ENCODE measurements at places on chromosomes 7 and 10.
A peak's percentile ranks its signal among the peaks of the same experiment; 100 is the strongest.

DNA sequence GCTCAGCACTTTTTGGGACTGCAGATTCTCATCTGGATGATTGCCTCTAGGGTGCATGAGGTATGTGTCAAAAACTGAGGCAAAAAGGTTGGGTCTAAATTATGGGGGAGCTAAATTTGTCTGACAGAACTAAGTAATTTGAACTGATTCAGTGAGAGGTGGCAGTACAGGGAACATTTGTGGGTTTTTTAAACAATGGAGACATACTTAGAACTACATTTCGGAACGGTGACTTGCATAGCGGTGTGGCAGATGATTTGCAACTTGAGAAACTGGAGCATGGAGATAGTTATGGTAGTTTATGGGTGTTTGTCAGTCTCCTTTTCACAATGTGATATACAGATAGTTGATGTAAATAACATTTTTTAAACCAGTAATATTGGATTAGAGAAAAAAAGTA lies 14.6 kb downstream of the TBC1D12 start:
- DNase-seq = no peak

DNA sequence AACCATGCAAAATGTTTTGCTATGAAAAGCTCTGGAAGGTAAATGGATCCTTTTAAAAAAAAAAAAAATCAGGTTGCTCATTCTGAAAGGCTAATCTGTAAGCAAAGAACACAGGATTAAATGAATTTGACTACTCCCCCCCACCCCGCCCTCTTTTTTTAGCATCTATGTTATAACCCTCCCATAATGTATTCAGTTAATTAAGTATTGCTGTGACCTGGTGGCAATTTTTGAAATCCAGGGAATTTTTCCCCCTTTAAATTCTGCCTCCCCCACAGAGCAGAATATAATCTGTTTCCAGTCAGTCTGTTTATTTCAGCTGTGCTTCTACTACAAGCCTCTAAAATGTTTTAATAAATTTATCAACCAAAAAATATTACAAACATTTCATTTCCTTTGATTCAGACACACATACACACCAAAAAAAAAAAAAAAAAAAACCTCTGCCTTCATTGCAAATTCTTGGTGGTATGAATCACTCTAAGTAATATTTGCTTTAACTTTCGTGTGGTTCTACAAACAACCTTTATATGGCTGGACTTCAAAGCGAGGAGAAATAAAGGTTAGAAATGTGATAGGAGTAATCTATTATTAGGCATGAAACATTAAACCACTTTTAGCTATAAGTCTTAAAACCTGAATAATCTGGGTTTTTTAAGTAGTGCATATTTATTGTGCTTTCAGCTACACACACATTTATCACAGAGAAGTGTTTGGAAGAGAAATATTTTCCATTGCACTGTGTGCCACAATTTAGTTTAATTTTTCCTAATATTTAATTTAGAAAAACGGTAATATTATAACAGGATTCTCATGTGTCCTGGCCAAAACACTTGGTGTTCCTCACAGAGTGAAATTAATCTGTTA lies 64.4 kb upstream of the ARID5B start:
- DNase-seq = no peak

DNA sequence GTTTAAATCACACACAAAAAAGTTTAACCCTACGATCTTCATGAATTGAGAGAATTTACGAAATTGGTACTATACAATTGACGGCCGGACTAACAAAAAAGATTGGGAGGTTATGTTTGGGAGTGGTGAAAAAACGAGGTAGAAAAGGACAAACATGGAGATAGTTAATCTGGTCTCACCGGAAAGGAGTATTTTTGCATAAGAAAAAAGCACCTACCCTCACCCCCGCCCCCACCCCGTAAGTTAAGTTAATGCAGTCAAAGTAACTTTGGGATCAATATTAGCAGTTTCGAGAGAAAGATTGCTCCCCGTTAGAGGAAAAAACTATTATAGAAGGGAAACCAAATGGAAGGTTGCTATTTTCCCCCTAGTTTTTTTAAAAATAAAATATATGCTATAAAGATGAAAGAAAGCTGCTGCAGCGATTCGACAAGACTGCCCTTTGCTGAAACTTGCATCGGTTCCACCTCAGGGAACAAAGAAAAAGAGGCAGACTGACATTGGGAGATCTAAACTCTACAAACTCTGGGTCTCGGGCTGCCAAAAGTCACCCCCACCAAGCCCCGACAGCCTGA lies 3.5 kb downstream of the SP8 start:
- DNase-seq = no peak

- no peak for DNase-seq
Observed at GRCh38 chr7:17105701-17106100, 192.8 kb upstream of the AHR start.

DNA sequence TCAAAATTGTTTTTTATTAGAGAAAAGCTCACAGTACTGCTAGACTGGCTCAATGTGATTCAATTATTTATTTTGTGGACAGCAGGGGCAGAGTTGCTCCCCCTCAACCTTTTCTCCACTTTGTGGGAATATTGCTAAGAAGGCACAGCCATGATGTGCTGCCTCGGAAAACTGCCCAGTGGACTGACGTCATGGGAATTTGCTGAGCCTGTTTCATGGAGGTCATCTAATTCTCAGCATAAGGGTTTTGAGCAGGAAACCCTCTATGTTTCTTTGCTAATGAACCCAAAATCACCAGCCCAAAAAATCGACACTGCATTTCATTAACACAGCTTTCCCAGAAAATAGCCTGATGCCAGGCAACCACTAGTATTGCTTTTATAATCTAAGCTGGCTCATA lies 228.8 kb upstream of the FAM3C start:
- DNase-seq = no peak

DNA sequence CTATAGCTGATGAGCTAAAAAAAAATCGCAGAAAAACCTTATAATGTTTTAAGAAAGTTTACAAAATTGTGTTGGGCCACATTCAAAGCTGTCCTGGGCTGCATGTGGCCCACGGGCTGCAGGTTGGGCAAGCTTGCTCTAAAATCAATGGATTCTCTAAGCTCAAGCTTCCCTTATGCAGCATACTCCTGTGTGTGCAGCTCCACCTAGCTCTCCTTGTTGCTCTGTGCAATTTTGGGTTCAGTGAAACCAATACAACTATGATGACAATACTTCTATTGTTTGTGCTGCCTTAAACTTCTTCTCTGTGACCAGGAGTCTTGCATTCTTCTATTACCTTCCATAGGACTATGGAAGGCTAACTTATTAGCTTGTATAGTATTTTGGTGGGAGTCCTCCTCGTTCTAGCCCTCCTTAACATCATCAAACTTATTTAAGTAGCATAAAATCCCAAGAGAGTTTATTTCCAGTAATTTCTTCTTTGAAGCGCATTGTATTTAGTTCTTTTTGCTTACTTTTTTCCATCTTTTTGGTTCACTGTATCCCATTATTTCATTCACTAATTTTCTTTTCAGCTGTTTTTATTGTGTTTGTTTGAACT lies 170.9 kb upstream of the SMIM30 start:
- no peak for DNase-seq

- no peak for DNase-seq
Observed at GRCh38 chr7:44390701-44391100, 65.3 kb upstream of the CAMK2B start.

DNA sequence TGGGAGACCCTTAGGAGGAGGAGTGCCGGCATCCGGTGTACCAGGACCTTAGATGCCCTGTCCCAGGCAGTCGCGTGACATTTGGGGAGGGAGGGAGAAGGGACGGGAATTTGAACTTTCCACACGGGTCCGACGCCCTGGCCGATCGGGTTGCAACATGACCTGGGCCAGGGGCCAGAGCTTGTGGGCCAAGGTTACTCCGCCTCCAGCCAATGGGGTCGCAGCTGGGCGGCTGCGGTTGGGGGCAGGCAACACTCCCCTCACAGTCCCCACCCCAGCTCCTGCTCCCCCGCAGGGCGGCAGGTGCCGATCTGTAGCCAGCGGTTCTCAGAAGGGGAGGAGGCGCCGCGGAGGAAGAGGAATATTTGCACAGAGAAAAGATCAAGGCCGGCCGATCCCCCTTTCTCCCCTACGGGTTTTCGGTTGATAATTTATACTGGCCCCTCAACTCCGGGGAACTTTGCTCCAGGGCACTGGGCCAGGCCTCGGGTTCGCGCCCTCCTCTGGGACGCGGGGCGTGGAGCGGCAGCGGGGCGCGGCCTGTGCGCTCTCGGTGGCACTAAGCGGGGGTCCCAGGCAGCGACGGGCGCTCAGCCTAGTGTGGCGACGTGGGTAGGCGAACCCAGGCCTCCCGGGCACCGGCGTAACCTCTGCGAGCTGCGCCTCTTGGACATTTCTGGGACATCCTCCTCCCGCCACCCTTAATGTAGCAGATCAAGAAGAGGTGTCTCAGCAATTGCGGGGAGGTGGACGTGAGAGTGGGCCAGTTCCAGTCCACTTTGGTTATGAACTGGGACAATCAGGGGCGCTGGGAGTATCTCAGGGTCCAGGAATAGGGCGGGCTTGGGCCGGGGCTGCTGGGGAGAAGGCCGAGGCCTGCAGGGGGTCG lies 1.2 kb downstream of the MLXIPL start:
- no peak for DNase-seq

- no peak for DNase-seq
Observed at GRCh38 chr10:61294131-61294530, 159.1 kb downstream of the TMEM26 start.

DNA sequence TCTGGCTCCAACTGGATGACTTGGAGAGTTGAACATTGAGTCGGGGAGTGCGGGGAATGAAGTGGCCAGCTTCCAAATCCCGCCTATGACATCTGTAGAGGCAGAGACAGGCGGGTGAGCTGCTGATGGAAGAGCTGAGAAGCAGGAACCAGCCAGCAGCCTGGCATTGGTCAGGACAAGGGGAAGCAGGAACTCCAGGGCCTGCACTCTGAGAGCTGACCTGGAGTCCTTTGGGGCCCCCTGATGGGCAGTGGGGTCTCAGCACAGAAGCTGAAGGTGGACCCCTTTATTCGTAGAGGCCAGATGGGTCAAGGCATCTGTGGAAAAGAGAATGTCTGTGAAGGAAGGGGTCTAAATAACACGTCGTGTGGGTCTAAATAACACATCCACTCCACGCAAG lies 57.0 kb downstream of the SEC61G start:
- no peak for DNase-seq

- DNase-seq = no peak
Observed at GRCh38 chr7:142774826-142775225, 4.1 kb downstream of the PRSS2 start.

- no peak for DNase-seq
Observed at GRCh38 chr10:91665842-91666241, 33.0 kb upstream of the PPP1R3C start.

GRCh38 chr10:19683960-19684359 lies 132.3 kb upstream of the PLXDC2 start:
- no peak for DNase-seq

DNA sequence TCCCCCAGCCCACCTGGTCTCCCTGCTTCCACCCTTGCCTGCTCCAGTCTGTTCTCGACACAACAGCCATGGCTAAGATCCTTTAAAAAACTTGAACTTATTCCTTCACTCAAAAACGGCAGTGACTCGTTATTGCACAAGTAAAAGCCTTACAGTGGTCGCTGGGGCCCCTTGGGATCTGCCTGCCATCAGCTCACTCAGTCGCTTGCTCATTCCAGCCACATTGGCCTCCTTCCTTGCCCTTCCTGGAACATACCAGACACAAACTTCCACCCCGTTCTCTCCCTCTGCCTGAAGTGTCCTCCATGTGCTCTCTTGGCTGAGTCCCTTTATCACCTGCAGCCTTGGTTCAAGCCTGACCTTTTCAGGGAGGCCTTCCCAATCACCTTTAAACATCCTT lies 4.7 kb downstream of the CCNY start:
- no peak for DNase-seq

- DNase-seq = peak; percentile 31
Observed at GRCh38 chr10:84429926-84430520, 101.6 kb downstream of the CCSER2 start.

- DNase-seq = no peak
Observed at GRCh38 chr10:9634466-9634865, 1383.2 kb upstream of the CELF2 start.

- no peak for DNase-seq
Observed at GRCh38 chr10:8590518-8590917, 536.0 kb downstream of the GATA3 start.

DNA sequence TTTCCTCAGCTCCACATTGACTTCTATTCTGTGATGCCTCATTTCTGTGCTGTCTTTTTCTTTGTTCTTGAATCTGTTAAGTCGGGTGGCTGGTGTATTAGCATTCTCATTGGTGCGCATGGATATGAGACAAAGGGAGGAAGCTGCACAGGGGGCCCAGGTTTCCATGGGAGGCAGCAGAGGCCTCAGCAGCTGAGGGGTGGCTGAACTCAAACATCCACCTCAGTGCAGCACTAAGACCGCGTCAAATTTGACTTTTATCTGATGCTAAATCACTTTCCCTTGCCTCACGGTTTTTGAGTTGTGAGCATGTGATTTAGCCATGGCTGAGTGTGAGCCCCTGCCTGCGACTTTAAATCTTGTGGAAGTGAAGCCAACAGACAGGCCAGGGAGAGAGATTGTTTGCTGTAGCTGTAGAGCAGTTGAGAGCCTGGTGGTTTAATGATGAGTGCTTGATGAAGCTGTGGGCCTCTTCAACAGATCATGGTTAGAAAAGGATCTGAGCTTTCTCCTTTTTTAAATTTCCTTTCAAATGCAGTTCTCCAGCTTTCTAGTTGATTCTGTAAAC lies 193.3 kb upstream of the ZNF804B start:
- no peak for DNase-seq

DNA sequence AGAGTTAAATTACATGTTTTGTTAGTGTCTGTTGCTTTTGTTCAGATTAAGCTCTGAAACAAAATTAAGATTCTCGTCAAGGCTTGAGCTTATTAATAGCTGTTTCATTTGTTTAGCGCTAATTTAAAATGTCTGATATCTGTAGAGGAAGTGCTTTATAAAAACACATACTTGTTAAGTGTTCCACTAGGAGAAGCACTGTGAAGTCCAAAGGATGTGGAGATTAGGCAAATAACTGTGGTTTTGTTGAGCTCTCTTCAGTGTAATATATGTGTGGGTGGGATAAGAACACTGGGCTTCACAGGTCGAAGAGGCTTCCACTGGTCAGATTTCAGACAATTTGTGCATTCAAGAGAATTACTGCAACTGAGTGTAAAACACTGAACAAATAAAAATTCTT lies 242.0 kb downstream of the AUTS2 start:
- no peak for DNase-seq

DNA sequence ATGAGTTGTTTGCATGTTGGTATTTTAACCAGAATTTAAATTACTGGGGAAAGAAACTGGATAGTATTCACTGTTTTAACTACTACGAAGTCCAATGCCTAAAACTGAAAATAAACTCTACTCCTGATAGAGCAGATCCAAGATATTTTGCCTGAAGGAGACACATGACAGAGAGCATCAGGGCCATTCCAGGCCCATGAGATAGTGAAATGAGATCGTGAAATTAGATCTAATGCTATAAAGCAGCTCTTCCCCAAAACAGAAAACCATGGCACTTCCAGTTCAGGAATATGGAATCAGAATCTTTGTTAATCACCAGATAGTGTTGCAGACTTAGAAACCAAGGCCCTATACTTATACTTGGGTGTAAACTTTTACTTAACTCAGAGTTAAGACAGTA lies 124.3 kb upstream of the CACNA2D1 start:
- DNase-seq = no peak

DNA sequence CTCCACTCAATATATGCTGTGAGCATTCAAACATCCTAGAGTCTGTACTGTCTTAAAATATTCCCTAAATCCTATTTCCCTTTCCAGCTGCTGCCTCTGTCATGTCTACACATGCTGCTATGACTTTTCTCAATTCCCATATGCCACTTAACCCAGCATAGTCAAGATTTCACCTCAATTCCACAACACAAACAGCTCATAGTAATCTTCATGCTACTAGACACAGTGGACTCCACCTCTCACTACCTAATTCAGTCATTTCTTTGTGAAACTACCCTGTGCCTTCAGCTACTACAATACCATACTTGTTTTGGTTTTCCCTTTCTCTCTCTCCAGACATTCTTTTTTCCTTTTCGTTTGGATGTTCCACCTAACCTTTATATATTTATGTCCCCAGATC lies 45.5 kb downstream of the GSAP start:
- no peak for DNase-seq
